ENCODE measurements at places on chromosomes 3 and 15.

DNA sequence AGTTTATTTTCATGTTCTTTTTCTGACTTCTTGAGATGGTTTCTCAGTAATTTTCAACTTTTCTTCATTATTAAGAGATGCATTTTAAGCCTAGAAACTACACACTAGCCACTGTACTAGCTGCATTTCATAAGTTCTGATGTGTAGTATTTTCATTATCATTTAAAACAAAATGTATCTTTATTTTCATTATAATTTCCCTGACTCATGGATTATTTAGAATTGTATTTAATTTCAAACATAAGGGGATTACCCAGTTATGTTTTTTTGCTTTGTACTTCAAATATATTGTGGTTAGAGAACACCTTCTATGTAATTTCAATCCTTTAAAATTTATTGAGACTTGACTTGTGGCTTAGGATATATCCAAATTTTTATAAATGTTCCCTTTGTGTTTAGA, 44.5 kb downstream of the STT3B start:
- no peak for DNase-seq

DNA sequence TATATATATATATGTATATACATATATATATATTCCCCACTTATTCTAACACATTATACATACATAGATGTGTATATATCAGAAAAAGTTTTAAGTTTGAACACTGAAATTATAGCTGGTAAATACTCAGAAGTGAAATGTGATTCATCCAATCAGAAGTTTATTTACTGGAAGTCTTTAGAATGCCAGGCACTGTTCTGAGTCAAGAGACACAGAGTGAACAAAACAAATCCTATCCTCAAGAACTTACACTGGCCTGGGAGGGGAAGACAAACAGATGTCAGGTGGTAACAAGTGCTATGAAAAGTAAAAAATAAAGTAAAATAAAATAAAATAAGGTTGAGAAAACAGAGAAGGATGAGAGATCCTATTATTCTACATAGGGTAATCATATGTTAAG, 13.4 kb downstream of the DHX36 start:
- DNase-seq: no peak

- DNase-seq: no peak
These were observed 28.2 kb downstream of the CSTA start for GRCh38 chr3:122353215-122353614.

- no peak for DNase-seq
These were observed 128.3 kb downstream of the ALCAM start for GRCh38 chr3:105495021-105495420.

- DNase-seq: no peak
These were observed 5.7 kb upstream of the MAPK6 start for GRCh38 chr15:52013151-52013791.
